ENCODE measurements at places on chromosomes 7 and 10.

DNA sequence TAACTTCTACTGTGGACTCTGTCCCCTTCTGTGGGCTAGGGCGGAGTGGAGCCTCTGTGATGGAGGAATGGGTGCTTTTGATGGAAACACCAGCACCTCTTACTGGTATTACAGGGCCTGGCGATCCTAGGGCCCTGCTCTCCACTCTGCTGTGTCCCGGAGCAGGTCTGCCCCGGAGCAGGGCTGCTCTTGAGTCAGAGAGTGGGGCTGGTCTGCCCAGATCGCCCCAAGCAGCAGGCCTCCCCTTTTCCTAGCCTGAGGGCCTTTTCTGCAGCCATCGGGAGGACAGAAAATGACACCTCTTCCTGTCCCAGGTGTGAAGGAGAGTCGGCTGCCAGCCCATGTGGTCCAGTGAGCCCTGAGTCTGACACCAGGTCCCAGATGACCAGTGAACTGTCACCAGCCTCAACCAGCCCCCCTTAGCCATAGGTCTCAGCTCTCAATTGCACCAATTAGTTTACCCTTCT lies 1.4 kb downstream of the ZNF282 start:
- no peak for DNase-seq

- no peak for DNase-seq
These were observed 43.4 kb downstream of the ADCYAP1R1 start for GRCh38 chr7:31095286-31096197.

- no peak for DNase-seq
These were observed 257.8 kb downstream of the PCLO start for GRCh38 chr7:82904871-82905270.

GRCh38 chr7:1703441-1703840 lies 33.4 kb downstream of the ELFN1 start:
- DNase-seq, result no peak

GRCh38 chr10:97836446-97836845 lies 13.2 kb upstream of the GOLGA7B start:
- no peak for DNase-seq

GRCh38 chr10:133150656-133151055 lies 9.4 kb upstream of the KNDC1 start:
- DNase-seq, result no peak

- DNase-seq, result no peak
These were observed 750.1 kb upstream of the SORCS1 start for GRCh38 chr10:107914450-107915214.

DNA sequence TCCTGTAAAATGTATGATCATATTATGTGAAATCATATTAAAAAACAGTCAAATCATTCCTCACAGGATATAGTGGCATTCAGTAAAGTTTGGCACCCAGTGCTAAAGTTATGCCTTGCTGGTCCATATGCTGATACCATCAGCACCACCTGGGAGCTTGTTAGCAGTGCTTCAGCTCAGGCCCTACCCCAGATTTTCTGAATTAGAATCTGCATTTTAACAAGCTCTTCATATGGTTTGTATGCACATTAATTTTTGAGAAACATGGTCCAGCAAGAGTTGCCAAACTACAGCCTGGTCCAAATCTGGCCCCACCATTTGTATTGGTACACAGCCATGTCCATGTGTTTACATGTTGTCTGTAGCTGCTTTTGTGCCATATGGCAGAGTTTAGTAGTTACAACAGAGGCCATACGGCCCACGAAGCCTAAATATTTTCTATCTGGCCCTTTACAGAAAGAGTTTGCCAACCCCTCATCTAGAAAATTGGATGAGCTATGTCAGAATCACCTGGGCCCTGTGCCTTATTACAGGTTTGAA lies 30.1 kb downstream of the RAB18 start:
- DNase-seq, result no peak

DNA sequence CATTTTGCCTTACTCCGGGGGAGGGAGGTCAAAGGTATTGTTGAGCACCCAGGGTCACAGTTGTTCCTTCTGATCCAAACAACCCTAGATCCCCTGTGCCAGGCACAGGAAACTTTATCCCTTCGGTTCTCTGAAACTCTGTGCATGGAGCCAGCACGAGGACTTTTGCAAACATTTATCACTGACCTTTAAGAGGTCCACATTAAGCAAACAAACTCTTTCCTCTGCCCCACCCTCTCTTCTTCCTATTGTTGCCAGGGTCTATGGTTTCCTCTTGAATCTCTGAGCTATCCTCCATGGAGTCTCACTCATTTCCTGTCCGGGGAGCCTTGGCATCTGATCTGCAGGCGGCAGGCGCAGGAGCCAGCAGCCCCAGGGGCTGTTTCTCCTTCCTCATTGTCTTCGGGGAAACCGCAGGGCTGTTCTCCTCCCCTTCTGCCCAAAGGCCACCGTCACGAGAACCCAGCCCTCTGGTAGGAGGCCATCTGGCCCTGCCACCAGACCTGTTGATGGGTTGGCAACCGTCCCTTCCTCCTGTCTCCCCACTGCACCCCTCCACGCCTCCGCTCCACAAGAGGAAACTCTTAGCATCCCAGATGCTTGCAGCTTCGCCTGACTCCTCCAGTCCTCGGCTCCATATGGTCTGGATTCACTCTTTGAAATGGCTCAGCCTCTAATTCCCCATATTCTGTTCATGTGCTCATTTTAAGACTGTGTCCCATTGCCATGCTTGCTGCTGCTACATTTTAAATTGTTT lies 327.3 kb upstream of the NRP1 start:
- DNase-seq, result peak; percentile 17

DNA sequence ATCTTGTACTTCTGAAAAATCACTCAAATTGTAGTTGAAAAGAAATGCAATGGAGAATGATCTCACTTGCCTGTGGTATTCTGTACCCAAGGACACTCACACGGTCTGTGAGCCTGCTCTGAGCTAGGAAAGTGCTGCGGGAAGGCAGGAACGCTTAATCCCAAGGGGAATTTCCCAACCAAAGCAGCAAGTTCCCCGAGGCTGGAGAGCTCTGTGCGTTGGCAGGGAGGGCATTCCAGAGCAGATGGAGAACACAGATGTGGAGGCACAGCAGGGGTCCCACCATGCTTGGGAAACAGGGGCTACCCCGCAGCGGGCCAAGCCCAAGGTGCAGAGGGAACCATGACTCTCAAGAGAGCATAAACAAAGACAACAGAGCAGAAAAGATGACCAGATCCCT lies 13.6 kb downstream of the SVIL start:
- no peak for DNase-seq

GRCh38 chr7:205115-206010 lies 13.0 kb downstream of the FAM20C start:
- no peak for DNase-seq

DNA sequence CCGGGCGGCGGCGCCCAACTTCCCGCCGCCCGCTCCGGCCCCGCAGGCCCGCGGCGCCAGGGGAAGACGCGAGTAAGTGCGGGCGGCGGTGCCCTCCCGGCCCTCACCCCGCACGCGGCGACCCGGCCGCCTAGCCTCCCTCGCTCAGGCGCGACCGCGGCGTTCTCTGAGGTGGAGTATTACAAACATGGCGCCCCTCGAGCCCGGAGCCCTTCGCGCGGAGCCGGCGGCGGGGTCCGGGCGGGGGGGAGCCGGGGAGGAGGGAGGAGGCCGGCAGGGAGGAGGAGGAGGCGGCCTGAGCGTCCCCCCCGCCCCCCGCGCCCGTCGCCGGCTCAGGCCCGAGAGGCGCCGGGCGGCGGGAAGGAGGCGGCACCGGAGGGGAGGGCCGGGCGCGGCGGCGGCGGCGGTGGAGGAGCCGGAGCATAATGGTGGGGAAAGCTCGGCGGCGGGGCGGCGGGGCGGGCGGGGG lies at the start of gene ZMYND11:
Gene ZMYND11, plus strand, starts transcription at position 324 of the 469 bp plus-strand sequence. CDS start 44,558 bp downstream, outside the sequence.
- DNase-seq, result no peak

GRCh38 chr7:27551803-27552400 lies 110.8 kb downstream of the HIBADH start:
- DNase-seq, result no peak

DNA sequence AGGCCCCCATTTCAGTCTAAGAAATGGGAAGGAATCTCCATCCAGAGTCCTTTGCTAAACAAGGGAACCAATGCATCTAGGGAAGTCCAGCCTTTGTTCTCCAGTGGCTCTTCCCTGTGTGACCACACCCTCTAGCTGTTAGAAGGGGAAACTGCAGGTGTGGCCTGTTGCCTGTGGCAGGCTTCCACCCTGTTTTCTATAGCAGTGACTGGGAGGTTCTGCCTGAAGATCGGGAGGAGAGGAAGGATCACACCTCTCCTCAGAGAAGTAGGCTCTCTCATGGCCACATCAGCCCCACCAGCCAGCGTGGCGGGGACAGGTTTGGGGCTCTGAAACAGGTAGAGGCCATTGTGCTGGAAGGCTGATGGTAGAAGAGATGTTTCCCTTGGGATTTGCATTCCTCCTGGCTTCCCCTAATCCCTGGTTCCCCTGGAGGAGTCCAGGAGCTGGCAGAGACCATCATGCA lies 47.7 kb upstream of the TRIM8 start:
- no peak for DNase-seq

DNA sequence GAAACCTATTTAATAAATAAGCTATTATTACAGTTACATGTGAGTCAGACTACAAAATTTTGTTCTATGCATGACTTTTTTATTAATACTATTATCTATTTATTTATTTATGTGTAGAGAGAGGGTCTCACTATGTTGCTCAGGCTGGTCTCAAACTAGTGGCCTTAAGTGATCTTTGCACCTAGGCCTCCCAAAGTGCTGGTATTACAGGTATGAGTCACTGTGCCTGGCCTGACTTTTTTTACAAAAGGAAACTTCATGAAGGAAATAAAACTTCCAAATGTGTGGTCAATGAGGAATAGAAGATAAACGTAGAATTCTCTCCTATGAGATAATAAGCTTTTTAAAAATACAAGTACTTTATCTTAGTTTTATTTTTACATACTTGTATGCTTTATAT lies 19.0 kb downstream of the COL28A1 start:
- DNase-seq, result no peak

DNA sequence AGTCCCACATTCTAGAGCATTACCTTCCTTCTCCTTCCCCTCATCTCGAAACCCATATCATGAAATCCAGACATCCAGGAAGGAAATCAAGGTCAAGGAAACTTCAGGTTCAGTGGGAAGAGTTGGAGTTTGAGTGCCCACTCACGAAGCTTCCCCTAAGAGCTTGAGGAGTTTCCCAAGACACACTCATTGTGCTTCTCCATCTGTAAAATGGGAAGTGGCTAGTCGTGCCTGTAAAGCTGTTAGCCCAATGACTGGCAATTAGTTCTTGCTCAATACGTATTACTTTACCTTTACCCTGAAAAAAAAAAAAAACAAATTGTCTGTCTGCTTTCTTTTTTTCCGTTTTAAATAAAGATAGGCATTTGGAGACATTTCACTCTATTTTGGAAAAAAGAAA lies 42.3 kb downstream of the GPAM start:
- DNase-seq, result no peak

DNA sequence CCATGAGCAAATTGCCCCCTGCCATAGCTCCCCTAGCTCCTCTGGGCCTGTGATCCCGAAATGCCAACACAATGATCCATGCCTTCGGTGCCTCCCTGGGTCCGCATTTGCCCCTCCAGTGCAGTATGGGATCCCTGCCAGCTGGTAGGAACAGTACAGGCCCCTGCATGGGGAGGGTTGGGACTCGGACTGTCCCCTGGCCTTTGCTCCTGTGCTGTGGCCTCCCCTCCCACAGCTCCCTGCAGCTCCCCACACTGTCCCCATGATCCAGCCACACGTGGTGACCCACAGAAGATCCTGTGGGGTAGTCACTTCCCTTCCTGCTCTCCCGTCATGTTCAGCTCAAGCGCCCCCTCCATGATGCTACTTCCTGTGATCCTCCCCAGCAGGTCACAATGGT lies 140.3 kb downstream of the MAPK8 start:
- DNase-seq, result no peak

GRCh38 chr10:110263164-110263563 lies 41.6 kb downstream of the SMNDC1 start:
- no peak for DNase-seq

- DNase-seq, result no peak
These were observed 73.9 kb downstream of the SH3PXD2A start for GRCh38 chr10:103781329-103782061.

- no peak for DNase-seq
These were observed 39.3 kb downstream of the RBM17 start for GRCh38 chr10:6128087-6128486.

DNA sequence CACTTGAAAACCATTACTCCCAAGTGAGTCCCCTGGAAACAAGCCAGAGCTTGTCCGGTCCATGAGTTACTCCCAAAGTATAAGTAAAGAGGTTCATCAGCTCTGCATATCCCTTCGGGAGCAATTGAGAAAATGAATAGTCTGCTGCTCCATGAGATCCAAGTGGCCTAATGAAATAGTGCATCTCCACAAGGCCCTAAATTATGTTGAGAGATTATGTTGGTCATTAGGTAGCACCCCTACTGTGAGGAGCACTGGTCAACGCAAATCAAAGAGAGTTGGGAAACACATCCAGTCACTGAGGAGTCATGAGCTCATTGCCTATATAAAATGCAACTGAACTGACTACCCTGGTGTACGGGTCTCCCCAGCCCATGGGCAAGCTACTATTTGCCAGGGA lies 205.5 kb upstream of the AOAH start:
- no peak for DNase-seq

DNA sequence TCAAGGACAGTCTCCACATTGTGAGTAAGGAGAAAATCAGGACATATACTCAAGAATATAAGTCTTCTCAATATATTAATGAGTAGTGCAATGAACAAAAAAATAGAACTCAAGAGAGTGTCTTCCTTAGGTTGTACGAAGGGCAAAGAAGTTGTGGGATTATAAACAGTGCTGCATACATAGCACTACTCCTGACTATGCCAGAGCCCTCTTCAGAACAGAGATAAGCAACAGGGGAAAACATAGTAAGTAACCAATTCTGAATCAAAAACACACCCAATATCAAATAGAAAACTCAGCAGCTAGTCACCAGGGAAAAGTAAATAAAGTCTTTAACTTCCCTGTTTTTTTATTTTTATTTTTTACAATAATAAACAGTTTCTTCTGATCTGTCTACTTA lies 10.6 kb downstream of the ARHGAP21 start:
- no peak for DNase-seq

DNA sequence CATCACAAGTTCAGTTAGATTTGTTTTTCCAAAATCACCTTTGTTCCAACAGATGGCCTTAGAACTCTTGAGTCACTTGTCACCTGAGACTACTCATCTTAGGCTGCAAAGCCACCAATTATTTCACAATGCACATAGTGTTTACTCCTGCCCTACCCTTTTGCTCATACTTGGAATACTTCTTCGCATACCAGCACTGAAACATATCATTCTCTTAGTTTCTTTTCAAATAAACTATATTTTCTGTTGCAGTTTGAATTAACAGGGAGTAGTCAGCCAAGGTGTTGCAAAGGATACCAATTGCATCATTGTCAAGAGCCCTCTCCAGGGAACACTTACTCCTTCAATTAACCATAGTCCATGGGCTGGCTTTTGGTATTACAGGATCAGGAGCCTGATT lies 71.0 kb downstream of the CASD1 start:
- DNase-seq, result no peak

GRCh38 chr7:27198138-27198841 lies 1.6 kb downstream of the HOXA13 start:
- DNase-seq, result no peak

All from esophagus squamous epithelium (tissue), 5 donors.